ENCODE measurements at places on chromosomes 2 and 18. TPM values are rescaled to one million over a fixed set of nuclear protein-coding genes. Genes with fewer than 3 reads are reported as not detected.

The RGPD3 gene
- 0.52 TPM for total RNA-seq

The RRM2 gene
- 7.8 TPM for total RNA-seq

The B4GALT6 gene
- 3.1 TPM for total RNA-seq

The PSMA8 gene
- total RNA-seq, result not detected

The SCYGR1 gene
- total RNA-seq, result not detected

The ANKRD29 gene
- total RNA-seq, result 3.7 TPM

The NLRC4 gene
- 1.6 TPM for total RNA-seq

All from skeletal muscle tissue (tissue), 5 donors.